Panc1 (cell line): ENCODE measurements at places on chromosomes 7 and 10.

GRCh38 chr7:68313806-68314205 lies 1284.5 kb upstream of the AUTS2 start:
- DNase-seq = no peak

GRCh38 chr7:23210506-23210905 lies 28.7 kb downstream of the NUP42 start:
- DNase-seq = no peak

GRCh38 chr7:139105484-139105883 lies 4.0 kb downstream of the ZC3HAV1 start:
- DNase-seq = no peak

DNA sequence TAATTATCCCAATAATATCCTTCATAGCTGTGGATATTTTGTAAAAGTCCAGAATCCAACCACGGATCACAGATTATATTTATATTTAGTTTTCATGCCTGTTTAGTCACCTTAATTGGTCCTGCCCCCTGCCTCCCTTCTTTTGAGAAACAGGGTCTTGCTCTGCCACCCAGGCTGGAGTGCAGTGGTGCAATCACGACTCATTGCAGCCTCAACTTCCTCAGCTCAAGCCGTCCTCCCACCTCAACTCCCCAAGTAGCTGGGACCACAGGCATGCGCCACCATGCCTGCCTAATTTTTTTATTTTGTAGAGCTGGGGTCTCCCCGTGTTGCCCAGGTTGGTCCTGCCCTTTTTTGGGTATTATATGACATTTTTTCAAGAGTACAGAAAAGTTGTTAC lies 129.4 kb downstream of the KAT6B start:
- no peak for DNase-seq

DNA sequence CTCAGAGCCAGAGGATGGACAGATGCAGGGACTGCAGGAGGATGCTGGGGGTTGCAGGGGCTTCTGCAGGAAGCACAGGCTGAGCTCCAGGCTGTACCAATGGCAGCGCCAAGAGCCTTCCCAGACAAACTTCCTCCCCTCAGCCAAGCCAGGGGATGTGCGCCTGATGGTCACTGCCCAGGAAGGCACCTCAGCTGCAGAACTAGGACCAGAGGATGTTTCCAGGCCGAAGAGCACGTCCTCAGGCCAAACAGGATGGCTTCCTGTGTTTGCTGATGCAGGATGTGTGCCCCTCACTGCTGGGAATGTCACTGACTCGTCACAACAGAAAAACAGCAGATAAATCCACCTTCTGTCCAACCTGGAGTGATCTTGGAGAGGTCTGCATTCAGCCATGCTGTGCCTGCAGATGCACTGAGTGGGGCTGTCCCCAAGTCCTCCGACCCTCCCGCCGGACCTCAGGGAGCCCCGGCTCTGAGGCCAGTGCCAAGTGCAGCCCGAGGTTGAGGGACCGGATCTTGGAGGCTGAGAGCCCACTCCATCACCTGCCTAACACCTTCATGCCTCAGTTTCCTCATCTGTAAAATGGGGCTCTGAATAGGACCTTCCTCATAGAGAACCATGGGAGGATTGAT lies 152.5 kb upstream of the CHST15 start:
- no peak for DNase-seq

DNA sequence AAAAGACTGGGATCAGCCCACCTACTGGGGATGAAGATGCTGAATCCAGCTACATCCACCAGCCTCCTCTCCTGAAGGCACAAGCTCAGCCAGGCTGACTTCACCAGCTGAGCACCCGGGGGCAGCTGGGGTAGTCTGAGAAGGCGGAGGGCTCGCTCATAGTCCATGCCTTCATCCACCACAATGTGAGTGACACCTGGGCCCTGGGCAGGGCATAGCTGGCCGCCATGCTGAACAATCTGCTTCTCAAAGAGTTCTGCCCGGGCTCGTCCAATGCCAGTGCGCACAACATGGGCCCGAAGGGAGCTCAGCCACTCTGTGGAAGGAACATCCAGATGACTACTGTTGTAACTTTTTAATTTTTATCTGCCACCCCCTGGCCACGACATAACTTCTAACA lies 2.2 kb downstream of the POLL start:
- DNase-seq = no peak

GRCh38 chr7:50658696-50659095 lies 93.5 kb upstream of the DDC start:
- DNase-seq = no peak

- DNase-seq = no peak
Measured at GRCh38 chr10:105041956-105042355, 400.9 kb downstream of the SORCS3 start.

DNA sequence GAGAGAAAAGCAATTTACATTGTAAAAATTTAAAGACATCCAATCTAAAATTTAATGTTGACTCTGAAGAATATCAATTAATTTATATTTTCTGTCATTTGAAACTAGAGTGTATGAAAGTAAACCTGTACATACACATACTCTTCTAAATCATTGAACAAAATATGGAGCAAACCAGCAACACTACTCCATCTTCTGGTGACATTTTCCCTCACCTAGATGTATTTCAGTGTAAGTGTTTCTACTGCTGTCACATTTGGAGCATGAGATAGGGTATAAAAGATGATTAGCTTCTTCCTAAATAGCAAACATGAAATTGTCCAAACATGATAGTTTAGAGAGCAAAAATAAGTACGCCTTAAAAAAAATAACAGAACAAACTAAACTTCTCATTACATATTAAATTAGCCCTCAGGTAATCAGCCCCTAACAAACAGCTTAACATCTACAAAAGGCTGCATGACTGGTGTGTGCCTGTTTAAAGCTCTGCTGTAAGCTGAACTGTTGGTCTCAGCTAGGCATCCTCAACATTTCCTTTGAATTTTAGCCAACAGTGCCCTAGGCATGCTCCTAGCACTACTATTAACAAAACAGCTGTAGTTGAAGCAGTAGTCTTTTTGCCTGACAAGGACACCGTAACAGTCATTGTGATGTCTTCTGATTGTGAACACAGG lies 189.8 kb downstream of the CTNNA3 start:
- no peak for DNase-seq

DNA sequence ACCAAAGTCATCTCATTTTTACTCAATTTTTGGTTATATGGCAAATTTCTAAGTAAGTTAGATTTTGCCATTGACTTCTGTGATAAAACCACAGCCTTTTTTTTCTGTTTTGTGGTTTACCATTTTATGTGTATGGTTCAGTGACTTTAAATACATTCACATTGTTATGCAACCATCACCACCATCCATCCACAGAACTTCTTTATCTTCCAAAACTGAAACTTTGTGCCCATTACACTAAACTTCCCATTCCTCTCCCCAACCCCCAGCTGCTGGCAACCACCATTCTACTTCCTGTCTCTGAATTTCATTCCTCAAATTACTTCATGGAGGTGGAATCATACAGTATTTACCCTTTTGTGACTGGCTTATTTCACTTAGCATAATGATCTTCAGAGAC lies 280.4 kb upstream of the TCERG1L start:
- no peak for DNase-seq

- no peak for DNase-seq
Measured at GRCh38 chr10:34710391-34710751, 104.7 kb downstream of the PARD3 start.

DNA sequence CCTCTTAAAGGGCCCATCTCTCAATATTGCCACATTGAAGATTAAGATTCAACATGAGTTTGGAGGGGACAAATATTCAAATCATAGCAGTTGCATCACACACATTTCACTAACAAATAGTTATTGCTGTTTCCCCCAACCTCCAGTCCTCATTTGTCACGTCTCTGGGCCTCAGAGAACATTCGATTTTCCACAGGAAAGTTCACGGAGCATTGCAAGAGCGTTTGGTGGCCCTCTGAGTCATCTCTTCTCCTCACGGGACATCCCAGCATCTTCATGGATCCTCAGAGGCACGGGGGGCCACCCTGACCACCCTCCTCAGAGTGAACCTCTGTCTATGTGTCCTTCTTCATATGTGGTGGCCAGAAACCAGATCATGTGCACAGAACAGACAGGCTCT lies 50.3 kb upstream of the CHST15 start:
- no peak for DNase-seq
